ENCODE measurements at places on chromosomes 3 and 15.

DNA sequence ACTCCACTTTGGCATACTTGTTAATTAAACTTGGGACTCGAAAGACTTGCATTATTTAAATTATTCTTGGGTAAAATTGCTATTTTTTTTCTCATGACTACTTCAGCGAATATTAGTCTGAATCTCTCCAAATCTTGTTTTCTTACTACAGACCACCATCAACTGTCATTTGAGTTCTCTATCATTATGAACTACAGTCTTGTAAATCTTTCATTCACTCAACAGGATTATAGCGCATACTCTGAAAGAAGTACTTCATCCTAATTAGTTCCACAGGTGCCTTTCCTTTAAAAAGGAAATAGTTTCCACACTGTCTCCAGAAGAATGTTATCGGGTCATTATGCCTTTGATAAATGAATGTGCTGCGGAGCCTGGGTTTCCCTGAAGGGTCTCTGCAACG, 149.5 kb downstream of the NLGN1 start:
- no peak for DNase-seq

DNA sequence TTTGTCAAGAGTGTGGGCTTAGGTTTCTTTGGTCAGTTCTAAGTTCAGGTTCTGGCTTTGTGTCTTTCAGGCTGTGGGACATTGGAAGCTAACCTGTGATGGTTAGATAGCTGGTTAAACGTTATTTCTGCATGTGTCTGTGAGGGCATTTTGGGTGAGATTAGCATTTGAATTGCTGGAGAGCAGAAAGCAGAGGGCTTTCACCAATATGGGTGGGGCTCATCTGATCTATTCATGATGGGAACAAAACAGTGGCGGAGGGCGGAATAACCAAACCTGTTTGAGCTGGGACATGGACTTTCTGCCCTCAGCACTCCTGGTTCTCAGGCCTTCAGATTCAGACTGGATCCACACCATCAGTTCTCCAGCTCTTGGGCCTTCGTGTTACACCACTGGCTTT, 195.4 kb downstream of the KLF13 start:
- no peak for DNase-seq

- no peak for DNase-seq
Observed at GRCh38 chr3:161866176-161866575, 369.6 kb downstream of the OTOL1 start.

DNA sequence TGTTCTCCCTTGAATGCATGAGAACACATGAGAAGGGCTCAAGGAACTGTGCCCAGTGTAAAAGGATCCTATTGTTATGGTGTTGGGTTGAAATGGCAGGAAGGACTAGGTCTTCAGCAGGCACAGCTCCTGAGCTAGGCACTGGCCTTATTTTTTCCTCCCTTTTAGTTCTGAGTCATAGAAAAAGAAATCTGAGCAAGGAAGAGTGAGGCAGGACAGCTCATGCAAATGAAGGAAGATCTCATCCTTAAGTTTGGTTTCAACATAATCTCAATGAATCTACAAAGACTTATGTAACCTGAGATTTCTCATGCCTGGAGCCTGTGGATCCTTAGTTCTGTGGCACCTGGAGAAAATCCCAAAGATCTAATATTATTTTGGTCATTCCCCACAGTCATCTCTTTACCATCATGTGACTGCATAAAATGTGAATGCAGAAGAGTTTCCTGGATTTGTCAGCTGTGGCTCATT, 188.6 kb upstream of the TBL1XR1 start:
- no peak for DNase-seq

- peak; percentile 97 for DNase-seq
Observed at GRCh38 chr15:66700802-66701421, 1.1 kb upstream of the SMAD6 start.

- DNase-seq = no peak
Observed at GRCh38 chr3:166481340-166481739, 644.1 kb upstream of the BCHE start.

- DNase-seq = no peak
Observed at GRCh38 chr3:57582474-57583168, 14.5 kb downstream of the ARF4 start.

DNA sequence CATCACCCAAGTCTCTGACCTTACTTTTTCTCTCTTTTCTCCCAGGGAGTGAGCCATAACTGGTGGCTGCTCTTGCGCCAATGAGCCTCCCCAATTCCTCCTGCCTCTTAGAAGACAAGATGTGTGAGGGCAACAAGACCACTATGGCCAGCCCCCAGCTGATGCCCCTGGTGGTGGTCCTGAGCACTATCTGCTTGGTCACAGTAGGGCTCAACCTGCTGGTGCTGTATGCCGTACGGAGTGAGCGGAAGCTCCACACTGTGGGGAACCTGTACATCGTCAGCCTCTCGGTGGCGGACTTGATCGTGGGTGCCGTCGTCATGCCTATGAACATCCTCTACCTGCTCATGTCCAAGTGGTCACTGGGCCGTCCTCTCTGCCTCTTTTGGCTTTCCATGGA, 13.2 kb upstream of the ATG7 start:
- DNase-seq = no peak
